Brain (organoid and tissue), 16 donors: ENCODE measurements at places on chromosomes 6 and 20.

- DNase-seq = no peak
Measured at GRCh38 chr6:168273441-168274036, 46.0 kb downstream of the DACT2 start.

- DNase-seq = no peak
Measured at GRCh38 chr6:51098791-51099190, 280.1 kb downstream of the TFAP2B start.

GRCh38 chr6:47535316-47536225 is 58.0 kb downstream of the CD2AP start:
- DNase-seq = no peak

DNA sequence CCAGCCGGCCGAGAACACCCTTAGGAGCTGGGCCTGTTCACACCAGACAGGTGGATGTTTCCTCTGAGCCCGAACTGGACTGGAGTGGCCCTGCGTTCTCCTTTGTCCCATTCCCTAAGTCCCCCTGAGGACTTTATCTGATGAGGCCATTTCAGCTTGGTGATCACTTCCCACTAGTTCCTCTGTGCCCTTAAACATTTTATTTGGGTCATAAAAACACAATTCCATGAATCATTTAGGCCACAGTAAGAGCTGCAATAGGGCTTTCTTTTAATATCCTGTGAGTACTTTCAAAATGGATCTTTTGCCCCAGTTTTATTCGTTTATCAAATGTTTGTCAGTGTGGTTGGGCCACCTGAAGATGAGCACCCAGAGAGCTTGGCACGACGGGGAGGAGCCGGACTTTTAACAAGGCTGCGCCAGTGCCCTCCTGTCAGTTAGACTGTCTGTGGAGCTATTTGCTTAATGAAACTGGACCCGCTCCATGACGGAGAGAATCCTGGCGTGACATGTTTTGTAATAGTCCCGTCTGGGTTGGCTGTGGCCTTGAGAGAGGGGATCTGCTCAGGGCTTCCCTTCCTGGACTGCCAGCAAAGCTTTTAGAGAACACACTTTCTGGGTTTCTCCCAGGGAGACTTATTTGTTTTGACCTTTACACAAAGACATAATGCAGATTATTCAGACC is 53.5 kb downstream of the ZDHHC14 start:
- DNase-seq = peak; percentile 57

DNA sequence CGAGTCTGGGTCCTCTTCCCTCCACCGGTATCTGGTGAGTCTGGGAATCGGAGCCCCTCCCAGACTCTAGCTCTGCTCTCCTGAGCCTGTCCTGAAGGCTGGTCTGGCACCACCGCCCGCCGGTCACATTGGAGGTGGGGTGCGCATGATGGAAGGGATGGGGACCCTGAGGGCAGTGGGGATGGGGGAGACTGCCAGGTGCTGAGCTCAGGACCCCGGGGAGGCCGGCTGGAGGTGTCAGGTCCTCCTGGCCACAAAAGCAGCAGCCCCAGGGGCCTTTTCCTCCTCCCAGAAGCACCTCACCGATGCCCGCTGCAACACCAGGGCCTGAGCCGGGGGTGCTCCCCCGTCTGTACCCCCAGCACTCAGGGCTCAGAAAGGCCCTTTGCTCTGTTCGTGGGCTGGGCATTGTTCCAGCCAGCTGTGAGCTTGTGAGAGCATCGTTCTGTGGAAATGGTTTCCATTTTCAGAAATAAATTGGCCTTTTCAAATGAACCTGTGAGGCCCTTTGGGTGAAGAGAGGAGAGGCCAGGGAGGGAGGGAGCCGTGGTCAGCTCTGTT is 2.5 kb upstream of the NPBWR2 start:
- DNase-seq = no peak

GRCh38 chr6:122791310-122791679 is 2.2 kb downstream of the SMPDL3A start:
- no peak for DNase-seq

- DNase-seq = no peak
Measured at GRCh38 chr6:91874971-91875370, 1288.1 kb upstream of the MAP3K7 start.

DNA sequence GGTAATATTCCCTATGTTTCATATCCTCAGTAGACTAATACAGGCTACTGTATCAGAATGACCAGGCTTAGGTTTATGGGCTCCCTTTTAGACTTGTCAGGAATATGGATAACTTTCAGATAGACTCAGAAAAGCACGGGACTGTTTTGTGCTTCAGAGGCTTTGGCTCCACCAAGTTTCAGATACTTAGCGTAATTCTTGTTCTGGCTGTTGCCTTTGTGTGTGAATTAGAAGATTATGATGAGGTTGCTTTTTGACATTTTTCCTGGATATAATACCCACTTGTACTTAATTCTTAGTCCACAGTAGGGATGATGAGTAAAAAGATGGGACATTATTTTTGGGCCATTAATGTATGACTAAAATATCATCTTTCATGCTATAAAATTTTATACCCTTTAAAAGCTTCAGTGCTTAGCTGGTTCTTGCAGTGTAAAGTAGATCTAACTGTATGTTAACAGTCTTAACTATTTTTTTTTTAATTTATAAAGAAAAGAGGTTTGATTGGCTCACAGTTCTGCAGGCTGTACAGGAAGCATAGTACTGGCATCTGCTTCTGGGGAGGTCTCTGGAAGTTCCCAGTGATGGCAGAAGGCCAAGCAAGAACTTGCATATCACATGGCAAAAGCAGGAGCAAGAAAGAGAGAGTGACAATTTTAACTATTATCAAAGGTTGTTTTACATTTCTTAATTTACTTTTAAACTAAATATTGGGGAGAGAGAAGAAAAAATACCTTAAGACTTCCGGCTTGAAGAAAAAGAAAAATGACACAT is 120.7 kb downstream of the ZFAND3 start:
- DNase-seq = peak; percentile 81

DNA sequence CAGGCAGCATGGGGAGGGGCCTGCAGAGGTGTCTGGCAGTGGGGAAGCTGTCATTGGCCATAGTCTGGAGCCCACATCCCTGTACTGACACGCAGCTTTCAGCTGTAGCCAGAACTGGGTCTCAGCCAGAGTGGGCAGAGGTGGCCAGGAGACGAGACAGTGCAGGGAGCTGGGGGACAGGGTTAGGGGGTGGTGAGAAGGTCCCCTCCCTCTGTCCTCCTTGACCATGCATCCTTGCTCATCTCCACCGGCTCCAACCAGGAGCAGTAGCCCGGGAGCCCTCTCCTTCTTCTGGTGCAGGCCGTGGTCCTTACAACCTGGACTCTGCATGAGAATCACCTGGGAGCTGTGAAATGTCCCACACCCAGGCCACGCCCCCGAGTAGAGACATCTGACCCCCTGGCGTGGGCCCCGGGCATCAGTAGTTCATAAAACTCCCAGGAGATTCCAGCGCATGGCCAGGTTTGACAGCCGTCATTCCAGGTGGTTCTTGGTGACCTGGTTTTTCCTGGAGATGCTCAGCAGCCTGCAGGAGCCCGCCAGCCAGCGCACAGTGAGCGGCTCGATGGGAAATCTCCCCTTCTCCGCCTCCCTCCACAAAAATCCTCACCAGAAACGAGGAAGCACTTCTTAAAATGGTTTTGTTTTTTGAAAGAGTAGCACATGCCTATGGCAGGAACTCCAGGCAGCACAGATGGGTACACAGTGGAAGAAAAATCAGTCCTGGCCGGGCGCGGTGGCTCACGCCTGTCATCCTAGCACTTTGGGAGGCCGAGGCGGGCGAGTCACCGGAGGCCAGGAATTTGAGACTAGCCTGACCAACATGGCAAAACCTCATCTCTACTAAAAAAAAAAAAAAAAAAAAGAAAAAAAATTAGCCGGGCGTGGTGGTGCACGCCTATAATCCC is 56.2 kb downstream of the ADNP start:
- DNase-seq = no peak

- no peak for DNase-seq
Measured at GRCh38 chr20:63700199-63701050, 4.0 kb downstream of the TNFRSF6B start.

DNA sequence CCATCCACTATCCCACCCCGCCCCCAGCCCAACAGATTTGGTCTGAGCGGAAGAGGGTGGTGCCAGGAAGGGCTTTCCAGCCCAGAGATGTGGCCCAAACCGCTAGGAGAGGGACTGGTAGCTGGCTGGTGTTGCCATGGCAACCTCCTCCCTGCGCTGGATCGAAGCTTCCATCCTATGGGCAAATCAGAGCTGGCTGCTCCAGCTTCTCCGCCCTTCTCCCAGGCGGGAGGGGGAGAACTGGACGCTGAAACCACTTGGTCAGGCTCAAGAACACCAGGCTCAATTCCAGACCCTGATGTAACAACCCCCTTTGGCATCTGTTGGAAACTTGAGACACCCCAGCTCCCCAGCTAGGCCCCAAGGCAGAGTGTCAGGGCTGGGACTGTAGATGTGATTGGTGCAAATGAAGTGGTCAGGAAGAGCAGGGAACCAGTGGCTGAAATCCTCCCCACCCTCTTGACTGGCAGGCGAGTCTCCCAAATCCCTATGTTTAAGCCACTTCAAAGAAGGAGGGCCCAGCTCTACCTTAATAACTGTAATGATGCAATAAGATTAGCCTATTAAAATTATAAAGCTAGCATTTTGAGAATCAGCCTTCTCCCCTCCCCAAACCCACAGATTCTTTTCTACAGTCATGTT is 4.2 kb downstream of the RIMS4 start:
- DNase-seq = peak; percentile 95

- no peak for DNase-seq
Measured at GRCh38 chr20:4683261-4683660, 38.4 kb upstream of the PRND start.

DNA sequence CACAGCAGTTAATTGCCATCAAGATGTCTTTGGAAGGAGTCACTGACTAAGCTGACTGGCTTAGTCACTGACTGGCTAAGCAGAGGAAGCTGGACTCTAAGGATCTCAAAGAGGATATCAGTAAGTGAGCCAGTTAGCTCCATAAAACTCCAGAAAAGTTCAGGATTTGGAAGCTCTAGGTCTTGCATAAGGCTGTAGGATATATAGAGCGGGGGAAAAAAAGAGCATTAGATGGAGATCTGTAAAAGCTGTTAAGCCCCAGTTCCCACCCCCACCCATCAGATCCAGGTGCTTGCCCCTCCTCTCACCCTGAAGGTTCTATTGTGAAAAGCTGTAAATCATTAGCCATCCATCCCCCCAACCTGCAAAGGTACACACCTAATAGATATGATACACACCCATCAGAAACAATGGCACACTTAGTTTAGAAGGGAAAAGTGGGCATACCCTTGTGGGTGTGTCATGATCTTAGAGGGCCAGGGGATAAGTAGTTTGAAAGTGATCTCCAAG is 32.2 kb downstream of the CARMIL1 start:
- no peak for DNase-seq

DNA sequence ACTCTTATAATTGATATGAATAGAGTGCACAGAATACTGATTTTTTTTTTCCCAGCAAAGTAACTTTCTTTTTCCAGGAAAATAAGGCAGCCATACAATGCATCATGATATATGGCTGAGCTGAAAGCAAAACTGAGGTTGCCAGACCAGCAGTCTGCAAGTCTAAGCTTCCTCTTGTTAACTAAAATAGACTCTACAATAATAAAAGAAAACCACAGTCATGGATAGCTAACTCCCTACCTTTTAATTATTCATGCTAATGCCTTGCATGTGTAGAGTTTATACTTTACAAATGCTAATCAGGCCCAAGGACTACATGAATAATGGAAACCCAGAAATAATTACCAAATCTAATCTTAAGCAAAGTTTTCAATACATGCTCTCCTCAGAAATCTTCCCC is 47.4 kb downstream of the MAP7 start:
- DNase-seq = peak; percentile 29

DNA sequence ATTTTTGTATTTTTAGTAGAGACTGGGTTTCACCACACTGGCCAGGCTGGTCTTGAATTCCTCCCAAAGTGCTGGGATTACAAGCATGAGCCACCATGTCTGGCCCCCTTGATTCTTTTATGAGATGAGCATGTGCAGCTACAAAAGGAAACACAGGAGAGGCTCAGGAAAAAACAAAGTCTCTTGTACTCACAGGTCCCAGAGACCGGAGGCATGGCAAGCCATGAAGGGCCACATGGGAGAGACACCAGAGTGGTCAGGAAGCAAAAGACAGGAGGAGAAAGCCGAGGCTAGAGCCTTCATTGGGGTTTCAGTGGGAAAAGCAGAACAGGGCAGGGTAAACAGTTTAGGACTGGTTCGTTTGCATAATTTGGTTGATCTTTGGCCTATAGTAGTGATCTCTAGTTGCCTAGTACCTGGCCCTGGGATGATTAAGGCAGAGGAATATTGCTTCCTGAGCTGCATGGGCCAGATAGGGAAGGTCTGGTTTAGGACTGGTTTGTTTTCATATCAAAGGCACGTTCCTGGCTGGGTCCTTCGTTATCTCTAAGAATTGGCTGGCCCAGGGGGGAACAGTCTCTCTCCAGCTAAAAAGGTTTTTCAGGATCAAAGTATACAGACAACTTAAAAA is 48.2 kb upstream of the PRND start:
- DNase-seq = no peak

DNA sequence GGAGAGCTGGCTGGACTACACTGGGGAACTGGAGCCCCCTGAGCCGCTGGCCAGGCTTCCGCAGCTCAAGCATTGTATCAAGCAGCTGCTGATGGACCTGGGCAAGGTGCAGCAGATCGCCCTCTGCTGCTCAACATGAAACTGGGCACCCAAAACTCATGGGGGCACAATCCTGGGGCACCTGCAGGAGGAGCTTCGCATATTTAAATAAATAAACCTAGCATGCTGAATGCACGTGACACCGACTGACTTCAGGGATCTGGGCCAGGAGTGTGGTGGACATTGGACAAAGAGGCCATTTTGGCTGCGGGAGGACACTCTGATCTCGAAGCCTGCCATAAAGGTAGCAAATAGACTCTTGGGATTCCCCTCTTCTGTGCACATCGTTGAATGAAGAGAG is 6.8 kb downstream of the SCAND1 start:
- no peak for DNase-seq

- no peak for DNase-seq
Measured at GRCh38 chr6:20606831-20607230, 72.6 kb downstream of the CDKAL1 start.

DNA sequence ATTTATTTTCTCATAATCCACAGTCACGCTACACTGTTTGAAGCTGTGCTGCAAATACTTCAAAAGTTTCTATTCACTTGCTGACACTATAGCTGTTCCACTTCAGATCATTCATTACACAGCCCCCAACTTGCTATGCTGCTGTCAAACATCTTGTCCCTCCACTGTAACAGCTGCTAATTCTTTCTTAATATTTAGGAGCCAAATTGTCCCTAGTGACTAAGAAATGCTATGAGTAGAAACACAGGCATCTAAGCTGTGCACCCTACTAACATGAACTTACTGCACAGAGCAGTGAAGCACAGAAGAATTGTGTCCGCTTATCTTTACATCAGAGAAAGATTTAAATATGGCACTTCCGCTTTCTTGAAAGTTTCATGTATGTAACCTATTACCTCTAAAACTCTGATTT is 91.3 kb downstream of the PDE10A start:
- no peak for DNase-seq

GRCh38 chr20:1392693-1393506 is at the start of gene FKBP1A:
Gene FKBP1A, minus strand, starts transcription at chr20:1393054. Its CDS starts 56 bp downstream, at chr20:1392998.
- peak; percentile 95 for DNase-seq

DNA sequence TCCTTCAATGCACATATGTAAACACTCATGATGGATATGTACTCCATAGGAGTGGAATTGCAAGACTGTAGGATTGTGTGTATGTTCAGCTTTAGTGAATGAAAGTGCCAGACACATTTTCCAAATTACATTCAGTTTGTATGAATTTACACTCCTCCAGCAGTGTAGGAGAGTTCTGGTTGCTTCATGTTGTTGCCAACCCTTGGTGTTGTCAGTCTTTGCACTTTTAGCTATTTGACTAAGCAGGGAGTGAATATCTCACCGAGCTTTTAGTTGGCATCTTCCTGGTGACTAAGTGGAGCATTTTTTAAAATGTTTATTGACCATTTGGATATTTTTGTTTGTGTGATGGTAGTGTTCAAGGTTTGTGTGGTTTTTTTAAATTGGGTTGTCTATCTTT is 23.9 kb downstream of the NKX2-4 start:
- no peak for DNase-seq
